ENCODE measurements at places on chromosomes 7 and 10. TPM values are rescaled to one million over a fixed set of nuclear protein-coding genes. Genes with fewer than 3 reads are reported as not detected.

Gene AKR1C4
- total RNA-seq = not detected

Gene FAM171A1
- 19.3 TPM for total RNA-seq

Gene FRMD4A
- 10.7 TPM for total RNA-seq

Gene CHST3
- 24.7 TPM for total RNA-seq

Gene GPR15LG
- not detected for total RNA-seq

Gene LBX1
- total RNA-seq = not detected

Gene BMS1
- total RNA-seq = 18.8 TPM

Gene PRLHR
- total RNA-seq = not detected

Gene LAMB4
- 0.28 TPM for total RNA-seq

Gene OR2A12
- not detected for total RNA-seq

Gene C10orf67
- total RNA-seq = 0.14 TPM

Gene TAC1
- total RNA-seq = not detected

Gene RBP3
- total RNA-seq = under 0.01 TPM

Gene COMTD1
- total RNA-seq = 7.4 TPM

Gene ASZ1
- not detected for total RNA-seq

Gene FEZF1
- not detected for total RNA-seq

Gene NUTM2D
- 1.5 TPM for total RNA-seq

All from smooth muscle cell of bladder (primary cell).